ENCODE measurements at places on chromosomes 5 and 9.

DNA sequence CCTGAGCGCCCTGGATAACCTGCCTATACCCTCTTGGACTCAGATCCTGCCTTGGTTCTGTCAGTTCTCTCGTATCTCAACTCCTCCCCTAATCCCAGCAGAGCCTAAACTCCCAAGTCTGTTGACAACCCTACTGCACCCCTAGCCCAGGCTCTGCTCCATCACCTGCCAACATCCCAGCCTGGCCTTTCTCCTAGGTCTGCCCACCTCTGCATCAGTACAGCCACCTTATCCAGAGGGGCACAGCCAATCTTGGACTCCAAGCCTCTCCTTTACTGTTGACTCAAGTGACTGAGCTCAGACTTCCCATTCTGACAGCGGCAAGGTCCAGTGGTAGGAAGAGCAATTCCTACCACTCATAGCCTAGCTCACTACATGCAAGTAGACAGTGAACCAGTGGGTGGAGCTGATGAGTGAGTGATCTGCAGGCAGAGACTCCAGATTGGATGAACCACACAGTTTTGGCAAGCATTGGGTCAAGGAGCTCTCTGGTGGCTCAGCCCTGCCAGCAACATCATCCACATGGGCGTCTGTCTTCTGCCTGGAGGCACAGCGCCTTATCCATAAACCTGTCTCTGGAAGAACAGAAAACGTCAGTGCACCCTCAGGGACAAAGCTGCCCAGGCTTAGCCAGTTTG lies 26.5 kb downstream of the TRMO start:
- peak; percentile 44 for DNase-seq

DNA sequence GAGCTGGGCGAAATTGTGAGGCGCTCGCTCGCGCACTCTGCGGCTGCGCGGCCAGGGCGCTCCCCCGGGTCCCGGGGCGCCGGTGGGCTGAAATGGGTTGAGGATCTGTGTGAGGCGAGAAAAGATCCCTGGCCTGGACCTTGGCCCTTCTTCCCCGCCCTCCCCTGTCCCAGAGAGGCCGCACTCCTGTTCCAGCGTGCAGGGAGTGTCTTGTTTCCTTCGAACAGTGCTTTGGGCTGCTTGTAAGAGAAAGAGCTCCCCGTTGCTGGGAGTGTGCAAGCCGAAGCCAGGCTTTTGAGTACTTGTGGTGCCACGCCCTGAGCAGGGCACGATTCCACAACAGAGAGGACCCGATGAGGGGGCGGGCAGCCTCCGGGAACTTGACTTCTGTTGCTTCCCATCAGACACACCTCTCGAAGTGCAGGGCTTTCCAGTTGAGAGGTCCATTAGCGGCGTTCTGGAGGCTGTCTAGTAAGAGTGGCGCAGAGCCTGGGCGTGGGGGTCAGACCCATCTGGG lies 535 bp downstream of the DOLPP1 start:
- DNase-seq, result peak; percentile 36

DNA sequence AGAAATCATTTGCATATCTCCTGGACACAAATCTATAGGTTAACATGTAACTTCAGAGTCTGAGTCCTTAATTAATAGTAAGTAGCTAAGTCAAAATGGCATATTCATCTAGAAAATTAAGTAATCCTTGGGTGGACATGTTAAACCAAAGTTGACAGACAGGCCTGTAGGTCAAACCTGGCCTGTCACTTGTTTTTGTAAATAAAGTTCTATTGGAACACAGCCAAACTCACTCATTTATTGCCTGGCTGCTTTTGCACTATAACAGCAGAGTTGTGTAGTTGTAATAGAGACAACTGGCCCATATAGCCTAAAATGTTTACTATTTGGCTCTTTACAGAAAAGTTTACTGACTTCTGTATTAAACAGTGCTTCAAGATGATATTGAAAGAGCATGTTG lies 24.6 kb upstream of the GPR21 start:
- no peak for DNase-seq

GRCh38 chr9:120711354-120711753 lies 2.9 kb downstream of the MEGF9 start:
- no peak for DNase-seq

GRCh38 chr9:86246752-86247161 lies 12.7 kb downstream of the C9orf153 start:
- DNase-seq, result no peak

DNA sequence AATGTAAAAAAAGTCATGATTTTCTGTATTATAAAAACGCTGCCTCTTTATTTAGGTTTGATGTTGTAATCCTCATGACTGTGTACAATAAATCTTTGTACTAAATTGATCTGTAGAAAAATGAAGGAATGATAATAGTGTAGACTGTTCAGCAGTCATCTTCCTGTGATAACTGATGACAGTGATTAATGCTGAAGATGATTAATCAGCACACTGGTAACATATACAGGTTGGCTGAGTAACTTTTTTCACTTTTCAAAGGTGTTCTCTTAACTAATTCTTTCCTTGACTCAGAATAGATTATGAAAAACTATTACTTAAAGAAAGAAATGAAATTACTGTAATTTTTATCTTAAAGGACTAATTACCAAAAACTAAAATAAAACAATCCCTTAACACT lies 122.5 kb downstream of the RFX3 start:
- no peak for DNase-seq

GRCh38 chr5:131980696-131981095 lies 30.8 kb downstream of the ACSL6 start:
- no peak for DNase-seq

GRCh38 chr9:88447431-88447830 lies 59.2 kb downstream of the SPIN1 start:
- no peak for DNase-seq

- DNase-seq, result no peak
Measured at GRCh38 chr5:153632748-153633290, 142.3 kb downstream of the GRIA1 start.

GRCh38 chr5:176151281-176151680 lies 86.9 kb upstream of the SIMC1 start:
- no peak for DNase-seq

- peak; percentile 53 for DNase-seq
Measured at GRCh38 chr5:58469896-58470295, 10.0 kb upstream of the PLK2 start.

- no peak for DNase-seq
Measured at GRCh38 chr5:14801792-14802191, 69.8 kb downstream of the ANKH start.

- DNase-seq, result no peak
Measured at GRCh38 chr5:159844267-159845121, 71.8 kb upstream of the ADRA1B start.

GRCh38 chr5:135921388-135921787 lies 25.7 kb upstream of the IL9 start:
- no peak for DNase-seq

- DNase-seq, result no peak
Measured at GRCh38 chr5:3740546-3741373, 145.1 kb downstream of the IRX1 start.

DNA sequence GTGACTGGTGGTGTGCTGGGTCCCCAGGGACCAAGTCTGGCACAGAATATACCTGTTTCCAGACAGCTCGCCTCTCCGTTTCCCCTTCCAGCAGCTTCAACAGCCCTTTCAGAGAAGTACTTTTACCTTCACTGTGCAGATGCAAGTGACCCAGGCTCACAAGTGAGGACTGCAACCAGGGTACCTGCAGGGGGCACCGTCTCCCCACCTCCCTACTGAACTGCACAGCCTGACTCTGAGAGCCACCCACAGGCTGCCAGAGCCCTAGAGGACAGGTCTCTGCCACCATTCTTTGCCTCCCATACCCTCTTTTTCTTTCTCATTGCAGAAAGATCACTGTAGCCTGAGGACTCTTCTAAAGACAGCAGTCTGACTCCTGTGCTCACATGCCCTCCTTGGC lies 15.4 kb downstream of the IL9 start:
- DNase-seq, result peak; percentile 15
